ENCODE measurements at places on chromosomes 2 and 18.

- DNase-seq, result no peak
These were observed 33.5 kb downstream of the LGALSL start for GRCh38 chr2:64487256-64488049.

GRCh38 chr2:229634601-229635370 lies 79.6 kb downstream of the DNER start:
- no peak for DNase-seq

DNA sequence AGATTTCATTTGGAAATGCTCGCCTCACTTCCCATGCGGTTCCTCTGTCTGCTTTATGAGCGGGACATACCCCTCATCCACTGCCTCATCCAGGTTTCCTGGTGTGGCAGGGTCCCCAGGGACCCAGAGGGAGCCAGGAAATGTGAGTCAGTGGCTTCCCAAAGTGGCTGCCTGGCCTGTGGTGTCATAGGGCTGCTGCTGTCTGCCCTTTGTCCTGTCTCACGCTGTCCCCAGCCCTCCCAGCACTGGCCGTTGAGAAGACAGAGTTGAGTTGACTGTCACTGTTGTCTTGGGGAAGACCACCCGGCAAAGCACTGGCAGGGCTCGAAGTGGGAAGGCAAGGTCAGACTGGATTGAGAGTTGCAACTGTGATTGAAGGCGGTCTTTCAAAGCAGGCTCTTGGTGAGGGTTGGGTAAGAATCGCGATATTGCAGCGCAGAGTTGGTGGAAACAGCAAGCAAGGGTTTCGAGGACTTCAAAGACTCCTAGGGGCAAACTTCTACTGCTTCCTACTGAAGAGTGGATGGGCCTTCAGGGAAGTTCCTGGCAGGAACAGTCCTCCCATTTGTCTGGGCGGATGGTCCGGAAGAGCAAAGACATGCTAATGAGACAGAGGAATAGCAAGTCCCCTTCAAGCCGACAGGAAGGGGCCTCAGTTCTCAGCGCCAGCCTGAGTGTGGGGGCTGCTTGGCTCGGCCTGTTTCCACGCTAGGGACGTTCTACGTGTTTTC lies 33.9 kb downstream of the RAB31 start:
- no peak for DNase-seq

DNA sequence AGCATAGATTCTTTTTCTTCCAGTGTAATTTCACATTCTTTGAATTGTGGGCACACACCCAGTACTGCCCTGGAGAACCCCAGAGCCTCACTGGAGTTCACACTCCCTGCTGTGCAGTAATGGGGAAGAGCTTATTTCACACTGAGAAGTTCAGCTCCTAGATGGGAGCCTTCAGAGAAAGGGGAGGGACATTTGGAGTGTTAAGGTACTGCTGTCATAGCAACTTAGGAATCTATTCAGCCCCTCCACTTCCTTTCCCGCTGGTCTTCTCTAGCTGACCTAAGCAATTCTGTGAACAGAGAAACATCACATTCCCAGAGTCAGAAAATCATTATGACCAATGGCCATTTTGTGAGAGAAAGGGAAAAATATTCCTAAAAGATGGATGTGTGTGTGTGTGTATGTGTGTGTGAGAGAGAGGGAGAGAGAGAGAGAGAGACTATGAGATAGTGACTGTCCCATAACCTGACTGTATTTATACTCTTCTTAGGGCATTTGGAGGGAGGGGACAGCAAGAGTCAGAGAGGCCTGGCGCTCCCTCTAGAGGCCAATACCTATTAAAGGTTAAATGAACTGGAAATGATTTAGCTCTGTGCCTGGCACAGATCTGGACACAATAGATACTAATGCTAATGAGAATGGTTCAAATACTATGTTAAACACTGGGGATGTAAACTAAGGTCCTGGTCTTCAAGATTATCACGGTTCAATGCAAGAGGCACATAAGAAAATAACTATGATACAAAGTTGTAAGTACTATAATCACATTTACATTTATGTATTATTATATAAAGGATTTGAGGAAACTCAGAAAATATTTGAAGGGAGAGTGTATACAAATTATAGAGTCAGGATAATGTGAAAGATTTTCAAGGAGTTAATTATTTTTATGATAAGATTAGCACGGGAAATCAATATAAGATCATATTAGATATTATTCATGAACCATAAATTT lies 41.5 kb upstream of the RPE start:
- peak; percentile 5 for DNase-seq

- DNase-seq, result no peak
These were observed 41.9 kb downstream of the LPIN2 start for GRCh38 chr18:2970772-2971659.

DNA sequence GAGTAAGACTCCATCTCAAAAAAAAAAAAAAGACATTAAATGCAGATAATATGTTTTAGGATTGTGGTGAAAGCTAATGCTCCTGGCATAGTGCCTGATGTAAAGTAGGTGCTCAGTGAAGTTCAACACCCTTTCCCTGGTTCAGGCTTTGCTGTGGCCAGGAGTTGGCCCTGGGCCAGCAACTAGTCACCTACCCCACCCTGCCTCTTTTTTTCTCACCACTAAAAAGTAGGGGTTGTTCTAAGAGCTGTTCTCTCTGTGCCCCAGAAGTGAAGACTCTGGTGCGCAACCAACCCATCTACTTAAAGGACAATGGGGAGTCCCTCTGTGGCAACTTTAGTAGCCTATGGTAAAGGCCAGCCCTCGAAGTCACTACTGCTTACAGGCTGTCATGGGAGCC lies 75.9 kb downstream of the DNMT3A start:
- no peak for DNase-seq

DNA sequence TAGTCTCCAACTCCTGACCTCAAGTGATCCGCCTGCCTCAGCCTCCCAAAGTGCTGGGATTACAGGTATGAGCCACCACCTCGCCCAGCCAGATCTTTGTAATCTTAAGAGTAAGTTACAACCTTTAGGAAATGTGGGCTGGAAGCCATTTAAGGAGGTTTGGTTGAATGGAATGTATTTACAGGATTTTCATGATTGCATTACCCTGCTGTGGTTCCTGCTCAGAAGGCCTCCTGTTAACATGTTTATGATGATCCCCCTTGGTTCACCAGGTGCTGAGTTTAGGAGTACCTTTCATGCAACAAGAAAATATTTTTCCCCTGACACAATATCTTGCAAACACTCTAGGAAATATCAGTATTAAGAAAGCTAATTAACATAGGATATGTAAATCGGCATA lies 187.4 kb upstream of the SH3BP4 start:
- DNase-seq, result no peak

DNA sequence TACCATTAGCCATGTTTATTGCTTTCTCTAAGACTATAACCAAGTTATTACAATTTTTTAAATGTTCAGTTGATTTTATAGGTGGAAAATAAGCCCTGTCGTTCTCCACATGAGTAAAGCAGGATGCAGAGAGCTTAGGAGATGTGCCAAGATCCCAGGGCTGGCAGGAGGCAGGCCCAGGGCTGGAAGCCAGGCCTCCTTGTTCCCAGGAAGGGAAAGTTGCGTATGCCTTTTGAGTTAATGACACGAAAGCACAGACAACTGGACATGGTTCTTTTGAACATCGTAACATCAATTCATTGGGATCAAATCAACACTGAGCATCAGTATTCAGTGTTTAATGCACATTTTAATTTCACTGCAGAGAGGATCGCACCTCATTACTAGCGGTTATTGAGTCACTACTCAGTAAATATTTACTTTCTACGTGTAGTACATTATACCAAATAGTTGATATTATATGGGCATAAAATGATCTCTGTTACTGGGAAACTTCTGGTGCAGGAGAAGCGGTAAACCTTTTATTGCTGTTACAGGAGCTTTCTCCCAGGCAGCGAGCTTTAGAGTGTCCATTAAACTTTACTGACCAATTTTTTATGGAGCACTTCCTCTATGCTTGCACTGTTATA lies 60.0 kb downstream of the RNF144A start:
- no peak for DNase-seq

DNA sequence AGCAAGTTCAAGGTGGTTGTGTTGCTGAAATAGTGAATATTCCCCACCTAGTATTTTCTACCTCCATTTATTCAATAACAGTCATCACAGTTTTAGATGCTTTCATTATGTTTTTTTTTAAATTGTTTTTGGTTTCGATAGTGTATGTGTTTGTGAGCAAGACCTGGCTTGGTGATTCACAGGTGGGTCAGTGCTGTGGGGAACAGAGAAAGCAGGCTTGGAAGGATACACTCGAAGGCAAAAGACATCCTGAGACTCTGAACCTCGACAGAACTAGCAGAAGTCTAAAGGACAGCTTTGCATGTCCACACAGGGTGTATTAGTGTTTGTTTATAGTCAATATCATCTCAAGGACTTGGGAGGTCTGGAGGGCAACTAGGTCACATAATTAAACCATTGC lies 551.5 kb downstream of the RIT2 start:
- DNase-seq, result no peak

DNA sequence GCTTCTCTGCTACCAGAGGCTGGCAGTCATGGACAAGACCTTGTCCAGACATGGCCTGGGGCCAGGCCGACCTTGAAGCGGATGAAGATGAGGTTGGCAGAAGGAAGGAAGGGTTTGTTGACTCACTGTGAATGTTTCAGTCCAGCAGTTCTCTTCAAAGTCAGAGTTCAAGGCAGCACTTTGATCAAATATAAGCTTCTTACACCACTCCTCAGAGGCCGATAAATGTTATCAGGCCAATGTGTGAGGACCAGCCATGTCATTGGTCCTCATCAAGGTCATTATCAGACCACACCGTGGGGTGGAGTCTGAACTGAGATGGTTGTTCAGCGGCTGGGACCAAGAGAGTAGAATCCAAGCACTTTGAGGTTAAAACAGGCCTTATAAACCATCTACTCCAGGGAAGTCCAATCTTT lies 35.5 kb downstream of the QPCT start:
- no peak for DNase-seq

GRCh38 chr2:101231240-101231639 lies 21.4 kb upstream of the CNOT11 start:
- no peak for DNase-seq

GRCh38 chr2:59398081-59398480 lies 1155.4 kb downstream of the BCL11A start:
- DNase-seq, result no peak

- no peak for DNase-seq
These were observed 254.7 kb downstream of the VAPA start for GRCh38 chr18:10168477-10168876.

DNA sequence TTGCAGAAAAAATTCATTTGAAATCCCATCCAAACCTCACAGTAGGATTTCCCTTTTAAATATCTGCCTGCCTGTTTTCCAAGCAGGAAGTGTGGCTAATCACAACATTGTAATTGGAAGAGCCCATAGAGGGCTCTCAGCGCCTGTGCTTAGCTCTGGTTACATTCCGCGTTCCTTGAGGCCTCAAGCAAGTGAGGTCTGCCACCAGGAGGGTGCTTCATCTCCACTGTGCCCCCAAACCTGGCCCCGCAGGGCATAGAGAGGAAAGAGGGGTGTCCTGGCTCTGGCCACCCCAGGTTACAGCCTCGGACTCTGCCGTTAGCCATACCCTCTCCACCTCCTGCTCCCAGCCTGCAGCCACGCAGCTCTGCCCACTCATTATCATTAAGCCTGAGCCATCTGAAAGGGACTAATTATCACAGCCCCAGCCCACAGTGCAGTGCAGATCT lies 214.8 kb downstream of the SP3 start:
- DNase-seq, result no peak

DNA sequence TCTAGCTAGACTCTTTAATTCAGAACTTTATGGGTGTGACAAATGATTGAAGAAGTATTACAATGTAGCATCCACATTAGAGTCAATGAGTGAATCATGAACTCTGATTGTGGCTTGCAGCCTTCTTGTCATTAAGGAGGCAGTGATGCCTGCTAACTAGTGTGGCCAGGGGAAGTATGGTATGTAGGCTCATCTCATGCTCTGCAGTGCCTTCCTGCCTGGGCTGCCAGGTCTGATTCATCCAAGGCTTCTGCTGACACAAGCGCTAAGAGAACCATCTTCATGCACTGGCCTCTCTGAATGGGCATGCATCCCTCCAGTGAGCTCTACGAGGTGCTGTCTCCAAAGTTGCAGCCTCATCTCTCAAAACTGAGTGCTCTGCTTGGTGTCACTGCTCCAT lies 144.3 kb downstream of the MTCL1 start:
- DNase-seq, result no peak

DNA sequence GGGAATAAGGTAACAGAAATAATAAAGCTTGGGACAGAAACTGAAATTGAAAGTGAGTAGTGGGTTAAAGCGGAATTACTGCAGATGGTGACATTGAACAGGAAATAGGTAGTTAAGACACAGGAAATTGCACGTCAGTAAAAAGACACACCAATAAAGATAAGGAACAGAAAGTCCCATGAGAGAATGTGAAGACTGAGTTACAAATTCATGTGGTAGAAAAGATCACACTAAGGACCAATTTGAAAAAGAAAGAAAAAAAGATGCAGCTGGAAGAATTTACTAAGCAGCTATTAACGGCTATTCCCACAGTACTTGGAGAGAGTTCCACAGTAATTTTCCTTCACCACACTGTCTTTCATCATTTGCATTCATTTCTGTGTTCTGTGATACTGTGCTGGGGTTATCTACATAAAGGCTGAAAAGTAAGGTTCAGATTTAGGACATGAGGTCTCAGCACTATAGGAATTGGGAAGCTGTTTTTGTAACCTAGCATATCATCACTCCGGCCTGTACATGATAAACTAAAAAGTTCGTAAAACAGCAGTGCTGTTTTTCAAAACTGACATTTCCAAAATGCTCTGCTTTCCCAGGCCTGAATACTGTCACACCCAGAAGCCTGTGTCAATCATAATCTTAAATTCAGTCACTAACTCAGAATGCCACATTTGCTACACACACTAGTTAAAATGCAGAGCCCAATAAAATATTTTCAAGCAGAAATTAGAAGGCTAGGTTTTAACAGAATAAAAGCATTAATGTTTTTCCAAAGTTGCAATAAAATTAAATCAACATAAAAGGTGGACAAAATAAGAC lies 42.9 kb downstream of the SRBD1 start:
- no peak for DNase-seq

- no peak for DNase-seq
These were observed 1.5 kb downstream of the ACSL3 start for GRCh38 chr2:222862106-222862908.

GRCh38 chr2:181642086-181642485 lies 14.8 kb downstream of the CERKL start:
- DNase-seq, result no peak

- DNase-seq, result no peak
These were observed 329.6 kb upstream of the MAP2 start for GRCh38 chr2:209094221-209094620.

- no peak for DNase-seq
These were observed 460.5 kb downstream of the DSC3 start for GRCh38 chr18:30582078-30582477.
